ENCODE measurements at places on chromosomes 7 and 10.

DNA sequence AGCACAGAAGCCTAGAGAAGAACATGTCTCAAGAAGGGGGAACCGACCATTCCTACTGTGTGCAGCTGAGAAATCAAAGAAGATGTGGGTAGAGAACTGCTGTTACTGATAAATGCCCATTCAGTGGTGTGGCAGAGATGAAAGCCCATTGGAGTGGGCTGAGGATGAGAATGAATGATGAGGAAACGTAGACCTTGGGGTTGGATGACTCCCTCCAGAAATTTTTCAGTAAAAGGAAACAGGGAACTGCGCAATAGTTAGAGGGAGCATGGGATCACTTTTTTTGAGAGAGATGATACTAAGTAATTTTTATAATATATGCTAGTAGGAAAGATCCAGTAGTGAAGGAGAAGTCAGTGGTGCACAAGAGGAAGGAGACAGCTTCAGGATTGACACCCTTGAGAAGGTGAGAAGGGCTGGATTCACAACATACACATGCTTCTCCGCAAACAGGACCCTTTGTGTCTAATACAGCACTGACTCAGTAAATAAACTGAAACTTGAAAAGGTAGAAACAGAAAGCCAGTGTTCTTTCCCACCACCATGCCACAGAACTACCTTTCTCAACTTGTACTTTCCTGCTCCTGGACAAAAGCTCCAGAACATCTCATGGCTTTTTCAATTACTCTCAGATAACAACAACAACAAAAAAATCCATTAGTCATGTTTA, 104.7 kb upstream of the IL6 start:
- no peak for DNase-seq

- no peak for DNase-seq
These were observed 67.1 kb downstream of the PIP4K2A start for GRCh38 chr10:22647244-22647643.

GRCh38 chr7:149845257-149845980, 7.2 kb downstream of the ZNF862 start:
- DNase-seq = no peak

GRCh38 chr7:88396295-88396947, 89.7 kb upstream of the STEAP4 start:
- no peak for DNase-seq

All from COR-L47 (cell line).